ENCODE measurements at places on chromosomes 6 and 20.

- DNase-seq, result no peak
These were observed 5.0 kb downstream of the HLA-A start for GRCh38 chr6:29947077-29947980.

DNA sequence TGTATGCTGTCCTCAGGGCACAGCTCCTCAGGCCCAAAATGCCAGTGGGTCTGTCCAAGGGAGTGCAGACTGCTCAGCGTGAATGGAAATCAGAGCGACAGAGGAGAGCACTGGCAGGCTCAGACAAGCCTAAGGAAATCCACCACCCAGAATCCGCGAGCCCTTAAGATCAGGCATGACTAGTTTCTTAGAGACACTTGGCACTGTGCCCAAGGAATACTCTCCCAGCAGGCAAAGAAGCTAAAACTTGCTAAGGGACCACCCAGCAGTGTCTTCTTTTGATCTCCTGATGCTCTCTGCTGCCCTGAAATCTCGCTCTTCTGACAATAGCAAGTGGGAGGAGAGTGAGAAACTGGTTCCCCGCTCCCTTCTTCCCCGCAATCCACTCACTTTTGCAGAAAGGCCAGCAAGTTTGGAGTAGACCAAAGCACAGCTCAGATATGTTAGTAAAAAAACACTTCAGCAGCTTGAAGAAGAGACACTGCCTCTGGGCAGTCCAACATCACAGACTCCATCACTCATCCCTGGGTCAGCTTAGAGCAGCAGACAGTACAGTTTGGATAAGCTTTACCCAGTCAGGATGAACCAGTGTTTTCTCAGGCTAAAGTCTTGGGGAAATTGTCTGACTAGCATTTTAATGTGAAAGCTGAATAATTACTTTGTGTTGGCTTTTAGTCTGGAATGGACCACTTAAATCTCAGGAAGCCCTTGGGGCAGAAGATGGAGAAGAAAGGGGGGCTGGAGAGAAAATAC is 32.4 kb downstream of the TRAF3IP2 start:
- DNase-seq, result no peak

DNA sequence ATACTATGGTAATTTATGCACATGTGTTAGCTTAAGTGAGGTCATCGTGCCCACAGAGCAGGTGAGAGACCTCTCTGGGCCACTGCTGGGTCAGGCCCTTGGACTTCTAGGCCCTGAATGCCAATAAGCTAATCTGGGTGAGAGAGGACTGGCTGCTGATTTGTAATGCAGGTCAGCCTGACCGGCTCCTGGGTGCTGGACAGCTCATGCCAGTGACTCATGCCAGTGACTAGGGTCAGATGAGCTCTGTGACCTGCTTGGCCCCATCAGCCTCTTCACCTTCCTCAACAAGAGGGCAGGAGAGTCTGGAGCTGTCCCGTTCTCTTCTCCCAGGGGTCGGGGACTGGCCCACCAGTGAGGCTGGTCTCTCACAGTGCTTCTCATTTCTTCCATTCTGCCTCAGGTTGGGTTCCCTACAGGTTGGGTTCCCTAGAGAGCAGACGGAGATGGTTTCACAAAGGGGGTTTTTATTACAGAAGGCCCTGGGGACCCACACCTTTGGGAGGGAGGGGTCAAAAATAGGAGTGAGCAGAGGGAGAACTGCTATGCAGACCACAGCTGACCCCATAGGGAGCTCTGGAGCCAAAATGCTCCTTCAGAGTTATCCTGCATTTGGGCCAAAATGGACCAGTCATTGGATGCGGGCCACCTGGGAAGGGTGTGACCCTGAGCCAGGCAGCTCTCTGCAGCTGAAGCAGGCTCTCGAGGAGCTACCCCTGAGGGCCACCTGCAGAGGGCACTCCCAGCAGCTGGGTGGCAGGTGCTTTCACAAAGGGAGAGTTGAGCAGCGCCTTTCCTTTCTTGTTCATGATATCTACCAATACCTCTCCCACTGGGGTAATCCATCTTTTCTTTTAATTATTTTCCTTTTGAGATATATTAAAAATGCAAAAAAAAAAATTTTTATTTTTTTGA is 2.2 kb upstream of the OXT start:
- DNase-seq, result peak; percentile 35

DNA sequence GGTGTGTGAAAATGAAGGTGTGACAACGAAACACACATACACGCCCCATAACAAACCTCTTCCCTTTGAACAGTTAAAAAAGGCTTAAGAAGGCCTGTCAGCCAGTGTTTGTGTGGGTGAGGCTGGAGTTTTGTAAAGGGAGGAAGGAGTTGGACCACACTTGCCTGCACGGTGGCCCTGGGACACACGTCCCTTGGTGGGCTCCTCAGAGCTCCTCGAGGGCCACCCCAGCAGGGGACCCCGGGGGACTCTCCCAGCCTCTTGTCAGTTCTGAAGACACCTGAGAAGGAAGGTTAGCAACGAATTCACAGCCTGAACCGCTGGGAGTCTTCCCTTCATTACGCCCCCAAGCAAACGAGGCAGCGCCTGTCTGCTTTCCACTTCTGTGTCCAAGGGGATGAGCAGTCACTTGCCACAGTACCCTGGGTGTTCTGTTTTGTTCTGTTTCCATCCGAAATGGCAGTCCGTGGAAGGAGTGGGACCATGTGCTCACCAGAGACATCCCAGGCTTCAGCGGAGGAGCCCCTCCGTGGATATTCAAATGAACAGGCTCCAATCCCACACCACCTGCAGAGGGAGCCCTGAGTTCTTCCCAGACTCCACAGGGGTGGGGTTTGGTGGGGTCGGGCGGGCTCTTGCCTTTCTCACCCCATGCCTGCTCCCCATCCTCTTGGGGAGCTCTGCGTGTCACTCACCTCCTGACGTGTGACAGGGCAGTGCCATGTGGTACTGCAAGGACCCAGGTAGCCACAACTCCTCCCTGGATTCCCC is 68.6 kb downstream of the NRN1 start:
- DNase-seq, result no peak

- no peak for DNase-seq
These were observed 213.4 kb downstream of the HIVEP2 start for GRCh38 chr6:142731611-142732010.

DNA sequence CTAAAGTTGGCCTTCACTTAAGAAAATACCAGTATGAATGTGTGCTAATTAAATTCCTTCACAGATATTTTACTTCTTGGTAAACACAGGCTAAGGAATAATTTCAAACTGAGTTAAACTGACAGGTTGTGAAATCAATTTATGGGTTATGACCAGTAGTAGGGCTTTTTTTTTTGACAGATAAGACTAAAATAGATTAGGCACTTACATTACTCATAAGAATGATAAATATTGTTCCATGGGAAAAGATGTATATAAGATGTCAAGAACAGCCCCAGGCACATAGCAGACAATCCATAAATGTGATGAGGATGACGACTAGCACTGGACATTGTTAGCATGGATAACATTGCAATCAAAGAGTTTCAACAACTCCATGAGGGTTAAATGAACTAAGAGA is 22.9 kb downstream of the NT5E start:
- DNase-seq, result no peak

- peak; percentile 39 for DNase-seq
These were observed 6.9 kb upstream of the CABLES2 start for GRCh38 chr20:62413896-62414481.

DNA sequence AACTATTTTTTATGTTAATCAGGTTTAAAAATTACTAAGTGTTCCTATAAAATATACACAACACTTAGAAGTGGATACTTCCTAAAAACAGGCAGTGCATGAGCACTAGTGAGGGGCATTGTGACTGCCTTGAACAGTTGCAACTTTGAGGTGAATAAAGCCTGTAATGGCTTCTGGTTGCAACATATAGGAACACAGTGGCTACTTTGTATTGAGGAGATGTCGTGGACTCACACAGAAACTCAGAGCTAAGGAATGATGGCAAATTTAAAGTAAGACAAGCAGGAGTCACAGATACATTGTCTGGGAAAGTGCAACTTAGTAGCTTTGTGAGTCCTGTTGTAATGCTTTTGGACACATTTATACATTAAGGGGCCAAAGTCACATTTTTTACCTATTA is 861 bp upstream of the HLA-A start:
- DNase-seq, result no peak

GRCh38 chr6:7742223-7742785 is 16.4 kb downstream of the BMP6 start:
- DNase-seq, result no peak

- no peak for DNase-seq
These were observed 2.9 kb downstream of the AIG1 start for GRCh38 chr6:143063631-143064030.

DNA sequence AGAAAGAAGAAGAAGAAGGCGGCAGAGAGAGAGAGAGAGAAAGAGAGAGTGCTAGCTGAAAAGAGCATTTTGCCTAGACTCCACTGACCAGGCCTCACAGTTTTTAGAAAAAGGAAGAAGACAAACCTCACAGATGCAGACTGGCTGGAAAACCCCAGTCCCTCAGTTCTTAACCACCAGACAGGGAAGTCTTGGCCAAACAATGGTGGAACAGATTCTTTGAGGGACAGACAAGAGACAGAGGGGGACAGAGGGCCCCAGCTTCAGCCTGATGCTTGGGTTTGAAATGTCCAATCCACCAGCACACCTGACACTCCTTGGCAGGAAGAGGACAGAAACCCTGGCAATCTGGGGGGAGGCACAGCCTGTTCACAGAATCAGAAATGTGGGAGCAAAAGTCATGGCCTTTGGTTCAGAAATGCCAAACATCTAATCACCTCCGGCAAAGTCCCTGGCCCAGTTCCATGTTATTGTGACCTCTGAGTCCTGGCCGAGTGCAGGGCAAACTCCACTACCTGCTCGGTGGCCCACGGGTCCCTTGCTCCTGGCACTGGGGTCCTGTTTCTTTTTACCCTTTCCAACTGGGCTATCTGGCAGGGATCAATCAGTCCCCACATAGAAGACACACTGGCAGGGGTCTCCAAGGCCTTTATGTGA is 235.2 kb downstream of the LY86 start:
- DNase-seq, result no peak

DNA sequence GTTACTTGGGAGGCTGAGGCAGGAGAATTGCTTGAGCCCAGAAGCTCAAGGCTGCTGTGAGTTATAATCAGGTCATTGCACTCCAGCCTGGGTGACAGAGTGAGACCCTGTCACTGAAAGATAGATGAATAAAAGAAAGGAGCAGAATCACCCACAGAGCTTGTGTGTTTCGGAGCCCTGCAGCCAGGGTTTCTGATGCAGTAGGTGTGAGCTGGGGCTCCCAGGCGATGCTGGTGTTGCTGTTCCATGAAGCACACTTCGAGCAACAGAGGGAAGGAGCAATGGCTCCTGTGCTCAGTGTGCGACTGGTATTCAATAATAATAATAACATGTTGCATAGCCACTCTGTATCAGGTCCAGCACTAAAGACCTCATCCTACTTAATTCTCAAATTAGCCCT is 197.5 kb upstream of the CST7 start:
- DNase-seq, result no peak

- no peak for DNase-seq
These were observed 80.1 kb downstream of the AIG1 start for GRCh38 chr6:143140767-143141166.

- DNase-seq, result no peak
These were observed 56.5 kb downstream of the EYA4 start for GRCh38 chr6:133297657-133298056.

DNA sequence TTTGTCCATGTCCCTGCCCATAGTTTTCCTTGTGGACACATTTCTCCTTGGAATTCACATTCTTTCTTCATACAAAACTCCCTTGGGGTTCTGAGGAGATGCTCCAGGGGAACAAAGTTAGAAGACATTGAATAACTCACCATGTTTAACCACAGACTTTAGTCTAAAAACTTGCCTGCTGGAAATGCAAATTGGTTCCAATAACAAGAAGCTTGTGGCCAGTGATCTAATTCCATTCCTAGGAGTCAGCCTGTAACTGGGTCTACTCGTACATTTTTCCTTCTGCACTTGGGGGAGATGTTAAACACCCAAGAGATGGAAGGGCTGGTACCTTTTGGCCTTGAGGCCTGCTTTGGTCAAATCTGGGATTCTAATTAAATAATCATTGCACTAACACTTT is 60.2 kb downstream of the SCML4 start:
- no peak for DNase-seq

DNA sequence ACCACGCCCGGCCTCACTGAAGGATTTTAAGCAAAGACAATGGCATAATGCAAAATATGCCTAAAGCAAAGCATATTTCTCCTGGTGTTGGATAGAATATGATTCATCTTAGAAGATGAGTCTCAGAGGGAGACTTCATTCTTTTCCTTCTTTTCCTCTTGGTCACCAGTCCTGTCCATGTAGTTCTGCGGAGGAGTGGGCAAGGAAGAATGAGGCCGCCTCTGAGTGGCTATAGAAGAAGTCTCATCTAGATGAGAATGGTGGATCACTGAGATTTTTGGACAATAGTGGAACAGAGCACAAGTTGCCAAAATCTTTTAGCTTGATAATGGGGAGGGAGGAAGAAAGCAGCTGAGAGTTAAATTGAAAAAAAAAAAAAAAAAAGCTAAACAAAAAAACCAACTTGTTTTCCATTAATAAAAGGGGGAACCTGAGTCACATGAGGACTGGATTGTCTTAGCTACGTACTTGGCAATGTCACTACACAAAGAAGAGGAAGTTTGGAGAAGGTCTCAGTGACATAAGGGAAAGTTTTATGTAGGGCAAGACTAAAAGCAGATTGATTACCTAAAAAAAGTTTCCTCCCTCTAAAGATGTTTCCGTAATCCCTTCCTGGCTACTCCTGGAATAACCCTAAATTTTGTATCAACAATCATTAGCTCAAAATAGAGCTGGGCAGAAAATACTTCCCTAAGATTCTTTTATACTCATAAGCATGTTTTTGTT is 6.0 kb downstream of the CD83 start:
- DNase-seq, result no peak

- peak; percentile 99 for DNase-seq
These were observed 46.2 kb downstream of the SLC22A23 start for GRCh38 chr6:3410385-3411360.

GRCh38 chr6:53310771-53311585 is 37.8 kb downstream of the ELOVL5 start:
- DNase-seq, result no peak

DNA sequence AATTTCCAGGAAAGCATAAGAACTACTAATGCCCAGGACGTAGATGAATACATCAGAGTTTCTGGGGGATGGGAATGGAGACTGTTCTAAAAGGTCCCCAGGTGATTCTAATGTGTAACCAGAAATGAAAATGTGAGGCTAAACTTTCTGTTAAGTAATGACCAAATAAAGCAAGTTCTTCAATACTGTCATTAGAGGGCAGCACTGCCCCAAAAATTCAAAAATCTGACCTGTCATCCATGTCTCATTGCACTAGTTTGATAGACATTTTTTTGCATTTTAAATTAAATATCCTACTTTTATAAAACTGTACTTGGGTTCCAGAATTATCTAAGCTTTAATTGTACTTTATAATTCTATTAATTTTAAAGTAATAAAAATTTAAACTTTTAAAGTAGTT is 94.9 kb downstream of the RFX6 start:
- DNase-seq, result peak; percentile 51

DNA sequence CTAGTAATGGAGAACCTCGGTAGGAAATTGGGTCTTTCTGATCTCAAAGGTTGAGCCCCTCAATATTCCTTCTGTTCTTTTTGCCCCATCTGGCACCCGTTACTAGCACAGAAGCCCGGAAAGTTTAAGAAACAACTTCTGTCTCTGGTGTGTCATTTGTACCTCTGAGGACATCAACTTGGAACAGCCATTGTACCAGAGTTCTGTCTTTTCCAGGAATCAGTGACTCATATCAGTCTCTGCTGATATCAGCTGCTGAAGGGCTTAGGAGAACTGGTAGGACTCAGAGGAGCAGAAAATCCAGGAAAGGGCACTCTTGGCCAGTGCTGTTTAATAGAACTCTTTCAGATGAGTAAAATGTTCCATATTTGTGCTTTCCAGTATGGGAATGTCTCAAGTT is 78.3 kb upstream of the CHD6 start:
- DNase-seq, result peak; percentile 57

All from small intestine (tissue), 16 donors.